Right renal pelvis (tissue), 4 donors: ENCODE measurements at places on chromosomes 6 and 20.

- no peak for DNase-seq
Measured at GRCh38 chr6:7554533-7555275, 13.2 kb downstream of the DSP start.

GRCh38 chr20:10427060-10427692 is 6.8 kb downstream of the MKKS start:
- peak; percentile 45 for DNase-seq

DNA sequence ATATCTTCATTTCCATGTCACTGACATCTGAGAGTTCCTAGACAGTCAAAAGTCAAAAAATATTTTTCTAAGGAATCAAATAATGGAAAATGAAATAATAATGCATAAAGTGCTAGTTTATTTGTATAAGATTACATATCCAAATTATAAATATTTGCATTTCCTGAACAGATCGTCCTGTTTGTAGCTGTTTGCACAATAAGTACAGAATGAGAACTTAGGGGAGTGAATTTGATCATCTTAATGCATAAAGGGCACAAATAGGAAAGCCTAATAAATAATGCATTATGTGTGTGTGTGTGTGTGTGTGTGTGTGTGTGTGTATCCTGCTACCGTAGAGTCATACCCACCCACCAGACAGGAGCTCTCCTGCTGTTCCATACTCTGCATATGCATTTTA is 521.0 kb upstream of the EPHA7 start:
- no peak for DNase-seq

GRCh38 chr20:6348908-6349307 is 226.1 kb upstream of the FERMT1 start:
- DNase-seq: no peak

DNA sequence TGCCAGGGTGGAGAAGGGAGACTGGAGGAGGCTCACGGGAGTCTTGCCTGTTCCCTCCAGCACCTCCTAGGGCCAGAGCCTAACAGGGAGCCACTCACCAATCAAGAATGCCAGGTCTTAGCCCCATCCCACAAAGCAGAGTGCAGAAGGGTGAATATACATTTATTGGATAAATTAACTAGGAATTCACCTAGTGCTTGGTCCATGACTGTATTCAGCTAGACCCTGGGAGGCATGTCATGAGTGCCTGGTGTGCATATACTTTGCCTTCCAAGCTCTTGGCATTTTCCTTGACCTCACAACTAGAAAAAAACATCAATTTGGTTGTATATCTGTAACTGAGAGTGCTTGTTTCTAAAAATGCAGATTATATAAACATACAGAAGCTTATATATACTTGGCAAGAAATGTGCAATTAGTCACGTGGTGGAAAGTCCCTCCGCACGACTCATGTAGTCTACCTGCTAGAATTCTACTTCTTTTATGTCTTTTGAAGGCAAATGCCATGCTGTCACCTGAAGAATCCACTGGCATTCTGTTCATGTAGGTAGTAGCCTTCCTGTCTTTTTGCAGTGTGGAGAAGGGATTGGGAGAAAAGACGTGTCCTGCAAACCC is 991.0 kb downstream of the KIF16B start:
- DNase-seq: no peak

GRCh38 chr20:58022711-58023110 is 205.7 kb downstream of the ANKRD60 start:
- no peak for DNase-seq

GRCh38 chr6:156725712-156726111 is 51.5 kb upstream of the ARID1B start:
- no peak for DNase-seq

- no peak for DNase-seq
Measured at GRCh38 chr6:12590901-12591300, 125.7 kb upstream of the PHACTR1 start.

DNA sequence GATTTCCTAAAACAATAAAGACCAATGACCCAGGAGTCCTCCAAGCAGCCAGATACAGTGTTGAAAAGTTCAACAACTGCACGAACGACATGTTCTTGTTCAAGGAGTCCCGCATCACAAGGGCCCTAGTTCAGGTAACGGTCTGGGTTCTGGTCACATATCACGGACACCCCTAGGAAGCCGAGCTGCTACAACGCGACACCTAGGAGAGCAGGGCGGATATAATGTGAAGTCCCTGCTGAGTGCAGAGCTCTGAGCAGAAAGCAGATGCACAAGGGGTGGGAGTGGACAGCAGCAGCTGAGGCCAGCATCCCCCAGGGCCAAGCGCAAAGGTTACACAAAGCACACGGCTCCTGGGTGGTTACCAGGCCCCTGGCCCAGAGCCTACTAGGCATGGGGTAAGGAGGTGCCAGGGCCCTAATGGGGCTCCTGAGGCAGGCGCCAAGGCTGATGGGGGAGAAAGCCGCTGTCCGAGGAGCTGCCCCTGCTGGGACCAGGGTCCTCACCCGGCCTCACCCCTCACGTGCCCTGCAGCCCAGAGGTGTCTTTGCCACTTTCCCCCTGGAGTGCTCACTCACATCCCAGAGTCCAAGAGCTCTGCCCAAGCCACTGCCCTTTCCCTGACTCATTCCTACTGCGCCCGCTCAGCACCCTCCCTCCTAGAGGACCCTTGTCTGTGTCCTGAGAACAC is 8.4 kb downstream of the CST7 start:
- no peak for DNase-seq

- no peak for DNase-seq
Measured at GRCh38 chr6:33237741-33238140, 29.4 kb downstream of the RING1 start.

DNA sequence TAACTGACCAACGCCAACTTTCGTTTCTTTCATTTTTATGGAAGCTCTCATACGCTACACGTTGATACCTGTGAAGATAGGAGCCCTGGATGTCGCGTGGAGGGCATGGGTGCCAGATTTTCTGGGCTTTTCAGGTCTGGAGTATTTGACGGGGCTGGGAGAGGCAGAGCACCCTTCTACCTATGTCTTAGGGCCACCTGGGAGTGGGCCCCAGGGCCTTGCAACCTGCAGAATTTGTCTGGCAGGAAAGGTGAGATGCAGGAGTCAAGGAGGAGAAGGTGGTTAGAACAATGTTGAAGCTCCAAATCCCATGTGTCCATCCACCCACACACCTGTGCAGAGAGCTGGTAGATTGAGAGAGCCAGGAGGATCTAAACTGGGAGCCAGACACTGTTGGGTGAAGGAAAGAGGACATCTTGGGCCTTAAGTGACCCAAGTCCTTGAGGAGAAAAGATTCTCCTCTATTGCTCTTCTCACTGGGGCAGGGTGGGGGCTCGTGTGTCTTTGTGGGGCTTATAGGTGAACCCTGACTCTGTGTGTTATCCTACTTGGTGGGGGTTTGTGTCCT is 27.4 kb upstream of the PCMTD2 start:
- no peak for DNase-seq

- DNase-seq: no peak
Measured at GRCh38 chr6:80331974-80332373, 225.5 kb downstream of the BCKDHB start.

DNA sequence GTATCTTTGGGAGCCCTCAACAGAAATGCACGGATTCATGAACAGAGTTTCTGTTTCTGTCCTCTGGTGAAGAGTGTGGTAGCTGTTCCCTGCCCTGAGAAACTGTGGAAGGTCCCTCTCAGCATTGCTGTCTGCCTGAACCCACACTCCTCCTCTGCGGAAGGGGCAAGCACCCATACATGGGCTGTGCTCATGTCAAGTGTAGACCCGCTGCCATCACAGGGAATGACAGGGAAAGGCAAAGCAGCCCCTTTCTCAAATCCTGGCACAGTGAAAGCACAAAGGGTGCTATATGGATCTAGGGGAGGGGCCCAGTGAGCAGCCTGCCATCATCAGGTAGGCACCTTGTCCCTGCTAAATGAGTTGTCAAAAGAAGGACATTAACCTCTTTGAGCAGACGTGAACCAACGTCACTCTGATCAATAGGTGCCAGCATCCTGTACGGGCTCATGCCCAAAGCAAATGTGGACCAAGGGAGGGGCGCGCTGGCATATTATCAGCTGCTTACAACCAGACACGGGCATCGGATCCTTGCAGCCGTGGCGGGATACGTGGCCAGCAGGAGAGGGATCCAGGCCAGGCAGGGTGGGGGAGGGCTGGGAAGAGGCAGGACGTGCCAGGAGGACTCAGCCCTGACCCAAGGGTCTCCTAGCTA is 231.2 kb upstream of the PMEPA1 start:
- no peak for DNase-seq

- no peak for DNase-seq
Measured at GRCh38 chr20:53937339-53937741, 133.1 kb downstream of the BCAS1 start.

DNA sequence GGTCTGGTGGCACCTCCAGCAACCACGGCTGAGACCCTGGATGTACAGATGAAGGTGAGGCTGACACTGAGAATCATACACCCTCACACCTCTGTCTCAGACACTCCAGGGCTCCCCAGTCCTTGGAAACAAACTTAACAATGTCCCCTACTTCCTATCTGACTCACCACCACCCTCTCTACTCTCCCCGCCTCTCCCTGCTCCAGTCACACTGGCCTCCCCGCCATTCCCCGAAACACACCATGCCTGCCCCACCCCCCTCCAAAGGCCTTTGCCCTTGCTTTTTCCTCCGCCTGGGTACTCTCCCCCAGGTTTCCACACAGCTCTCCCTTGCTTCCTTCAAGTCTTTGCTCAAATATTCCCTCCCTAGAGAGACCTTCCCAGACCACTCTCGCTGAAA is 16.3 kb downstream of the BPI start:
- DNase-seq: no peak

- DNase-seq: no peak
Measured at GRCh38 chr6:147585256-147585655, 76.8 kb downstream of the SAMD5 start.

- DNase-seq: no peak
Measured at GRCh38 chr20:63409066-63409833, 48.1 kb upstream of the CHRNA4 start.

GRCh38 chr6:106045077-106045476 is 41.1 kb upstream of the PRDM1 start:
- DNase-seq: no peak

GRCh38 chr20:13458860-13459451 is 179.8 kb downstream of the TASP1 start:
- DNase-seq: no peak

GRCh38 chr6:157669747-157670216 is 153.3 kb upstream of the SNX9 start:
- DNase-seq: peak; percentile 42

- no peak for DNase-seq
Measured at GRCh38 chr20:34012735-34013134, 19.0 kb downstream of the RALY start.

DNA sequence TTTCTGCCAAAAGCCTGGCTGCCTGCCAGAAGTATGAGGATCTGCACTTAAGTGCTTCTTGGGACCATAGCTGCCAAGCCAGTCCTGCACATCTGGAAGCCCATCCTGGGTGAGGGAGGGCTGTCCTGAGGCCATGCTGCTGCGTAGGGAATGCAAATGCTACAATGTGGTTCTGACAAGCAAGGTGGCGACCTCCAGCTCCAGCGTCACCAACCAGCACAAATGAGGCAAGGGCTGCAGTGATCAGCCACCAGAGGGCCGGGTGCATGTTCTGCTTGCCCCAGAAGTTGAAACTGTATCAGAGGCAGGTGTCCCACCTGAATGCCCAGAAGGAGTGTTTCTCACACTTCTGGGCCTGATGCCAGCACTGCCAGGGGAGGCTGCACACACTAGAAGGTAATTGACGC is 99.1 kb upstream of the KCNQ5 start:
- DNase-seq: no peak

GRCh38 chr6:44537306-44538049 is 150.0 kb downstream of the CDC5L start:
- no peak for DNase-seq

DNA sequence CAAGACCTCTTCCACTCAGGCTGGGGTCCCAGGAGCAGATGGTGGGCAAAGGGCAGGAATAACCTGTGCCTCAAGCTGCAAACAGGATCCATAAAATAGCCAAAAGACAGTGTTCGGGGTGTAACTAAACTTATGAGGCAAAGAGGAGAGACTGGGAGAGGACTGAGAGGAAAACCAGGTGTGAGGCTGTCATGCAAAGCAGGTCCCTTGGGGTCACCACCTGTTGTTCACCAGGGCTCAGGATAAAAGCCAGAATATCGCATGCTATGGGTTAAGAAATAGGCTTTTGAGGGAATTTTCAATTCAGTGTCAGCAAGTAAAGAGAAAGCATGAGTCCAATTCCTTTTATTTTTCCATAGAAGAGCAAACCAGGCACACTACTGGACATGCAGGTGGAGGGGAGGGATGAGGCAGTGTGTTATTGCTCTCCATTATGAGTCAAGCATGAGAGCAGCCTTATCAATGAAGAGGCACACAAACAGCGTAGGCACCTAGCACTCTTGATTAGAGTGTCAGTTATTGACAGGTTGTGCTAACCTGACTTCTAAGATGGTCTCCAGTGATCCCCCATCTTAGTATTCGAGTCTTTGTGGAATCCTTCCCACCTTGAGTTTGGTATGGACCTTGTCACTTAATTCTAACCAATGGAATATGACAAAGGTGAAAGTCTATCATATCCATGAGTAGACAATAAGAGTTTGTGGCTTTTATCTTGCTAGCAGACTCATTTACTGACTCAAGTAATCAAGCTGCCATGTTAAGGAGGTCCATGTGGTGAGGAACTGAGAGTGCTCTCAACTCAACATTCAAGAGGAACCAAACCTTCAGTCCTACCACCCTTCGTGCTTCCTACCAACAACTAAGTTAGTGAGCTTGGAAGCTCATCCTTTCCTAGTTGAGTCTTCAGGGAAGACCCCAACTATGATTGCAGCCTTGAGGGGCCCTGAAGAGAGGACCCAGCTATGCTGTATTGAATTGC is 18.8 kb downstream of the HLA-E start:
- no peak for DNase-seq

DNA sequence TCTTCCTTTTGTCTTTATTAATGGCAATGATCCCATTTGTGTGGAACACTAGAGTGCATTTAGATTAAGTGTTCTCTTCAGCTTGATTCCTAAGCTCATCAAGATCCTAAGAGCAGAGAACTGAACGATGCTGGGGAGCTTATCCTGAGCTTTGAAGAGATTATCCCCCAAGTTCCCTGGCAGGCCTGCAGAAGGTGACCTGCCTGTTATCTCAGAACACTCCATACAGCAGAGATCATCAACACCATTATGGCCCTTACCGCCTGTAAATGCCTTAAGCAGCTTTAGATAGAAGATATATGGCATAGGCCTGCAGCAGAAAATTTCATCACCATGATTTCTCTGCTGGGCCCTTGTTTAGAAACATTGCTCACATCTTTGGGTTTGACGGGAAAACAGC is 779.9 kb upstream of the MAP3K7 start:
- no peak for DNase-seq

DNA sequence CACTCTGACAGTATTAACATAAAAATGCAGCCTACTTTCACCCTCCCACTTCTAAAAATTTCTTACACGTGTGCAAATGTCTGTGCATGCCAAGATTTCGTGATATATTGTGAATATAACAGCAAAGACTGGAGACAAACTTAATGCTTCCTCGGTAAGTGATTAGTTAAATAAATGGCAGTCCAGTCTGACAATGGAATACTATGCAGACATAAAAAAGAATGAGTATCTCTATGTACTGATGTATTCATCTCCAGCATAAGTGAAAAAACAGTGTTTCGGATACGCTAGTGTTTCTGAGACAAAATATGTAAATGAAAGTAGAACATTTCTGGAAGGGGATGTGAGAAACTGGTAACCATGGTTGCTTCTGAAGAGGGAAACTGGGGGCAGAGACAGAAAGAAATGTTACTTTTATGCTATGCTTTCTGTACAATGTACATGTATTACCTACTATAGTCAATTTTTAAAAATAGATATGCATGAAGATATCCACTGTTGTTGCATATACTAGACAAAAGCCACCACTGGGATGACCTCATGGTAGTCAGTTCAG is 7.0 kb downstream of the SLC22A23 start:
- DNase-seq: no peak

GRCh38 chr6:129696028-129696418 is 14.0 kb downstream of the ARHGAP18 start:
- no peak for DNase-seq
